ENCODE measurements at places on chromosomes 1 and 21. TPM values are rescaled to one million over a fixed set of nuclear protein-coding genes. Genes with fewer than 3 reads are reported as not detected.

Gene PIK3R3
- 44.2 TPM for total RNA-seq

Gene F3
- total RNA-seq = 434 TPM

Gene SYT14
- 1.4 TPM for total RNA-seq

Gene VPS72
- 72.5 TPM for total RNA-seq

Gene SETSIP
- total RNA-seq = not detected

Gene SPSB1
- 33.8 TPM for total RNA-seq

Gene SNRNP40
- total RNA-seq = 56.0 TPM

Gene RBP7
- total RNA-seq = 0.61 TPM

Gene OR14C36
- not detected for total RNA-seq

Gene PYGO2
- total RNA-seq = 30.0 TPM

Gene IFI44L
- total RNA-seq = 0.40 TPM

Gene CD1D
- total RNA-seq = not detected

Gene MYCL
- total RNA-seq = 6.2 TPM

Gene LIN9
- total RNA-seq = 10.0 TPM

Gene NT5C1A
- total RNA-seq = not detected

Gene CD48
- not detected for total RNA-seq

Gene TCP10L
- not detected for total RNA-seq

Gene KRTAP7-1
- not detected for total RNA-seq

Gene TRAF3IP3
- not detected for total RNA-seq

Gene GBP7
- not detected for total RNA-seq

Gene ASCL5
- 0.38 TPM for total RNA-seq

Gene C8B
- total RNA-seq = not detected

Gene TTC22
- total RNA-seq = 24.1 TPM

Gene FBLIM1
- total RNA-seq = 114 TPM

Gene DNM3
- total RNA-seq = 1.7 TPM

Gene OR10J1
- not detected for total RNA-seq

Gene OR6N1
- total RNA-seq = not detected

Gene PGBD2
- 5.6 TPM for total RNA-seq

Gene HSD3B1
- total RNA-seq = not detected

Gene GMEB1
- 8.9 TPM for total RNA-seq

Gene MAP1LC3C
- 1.2 TPM for total RNA-seq

Gene ZNF691
- 14.6 TPM for total RNA-seq

Gene LIN28A
- total RNA-seq = not detected

Gene ACTL8
- 0.55 TPM for total RNA-seq

Gene RIMS3
- 14.0 TPM for total RNA-seq

Gene CCDC190
- not detected for total RNA-seq

Gene SUSD4
- 3.2 TPM for total RNA-seq

Gene LRRC53
- total RNA-seq = not detected

Gene VHLL
- not detected for total RNA-seq

Gene RYR2
- not detected for total RNA-seq

Gene GJB4
- 5.8 TPM for total RNA-seq

Gene ERO1B
- total RNA-seq = not detected

Gene KRTAP21-2
- not detected for total RNA-seq
